ENCODE measurements at places on chromosomes 13 and 19.

- no peak for DNase-seq
These were observed 7.3 kb upstream of the C13orf46 start for GRCh38 chr13:113981194-113981605.

- peak; percentile 80 for DNase-seq
These were observed at the start of gene ZSCAN5A for GRCh38 chr19:56314381-56315076. Gene ZSCAN5A, minus strand, starts transcription at chr19:56314839. Its CDS starts 89,793 bp downstream, at chr19:56225046.

DNA sequence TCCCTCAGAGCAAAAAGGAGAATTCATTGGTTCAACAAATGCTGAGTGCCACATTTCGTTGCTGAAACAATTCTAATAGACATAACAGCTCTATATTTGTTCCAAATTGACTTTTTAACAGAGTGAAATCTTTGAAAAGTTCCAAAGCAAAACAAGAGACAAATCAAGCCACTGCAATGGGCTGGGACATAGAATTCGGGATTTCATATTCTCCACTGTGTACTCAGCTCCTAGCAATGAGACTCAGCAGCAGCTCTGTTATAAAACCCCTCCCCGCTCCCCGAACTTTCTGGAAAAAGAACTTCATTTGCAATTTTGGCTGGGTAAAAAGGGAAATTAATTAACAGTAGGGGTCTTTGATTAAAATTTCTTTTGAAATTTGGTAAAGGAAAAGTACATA, 11.3 kb downstream of the RFX2 start:
- DNase-seq, result no peak

- DNase-seq, result no peak
These were observed 1.1 kb downstream of the CDKN2D start for GRCh38 chr19:10567656-10568055.

- DNase-seq, result no peak
These were observed 30.1 kb downstream of the WDFY2 start for GRCh38 chr13:51614350-51614786.

DNA sequence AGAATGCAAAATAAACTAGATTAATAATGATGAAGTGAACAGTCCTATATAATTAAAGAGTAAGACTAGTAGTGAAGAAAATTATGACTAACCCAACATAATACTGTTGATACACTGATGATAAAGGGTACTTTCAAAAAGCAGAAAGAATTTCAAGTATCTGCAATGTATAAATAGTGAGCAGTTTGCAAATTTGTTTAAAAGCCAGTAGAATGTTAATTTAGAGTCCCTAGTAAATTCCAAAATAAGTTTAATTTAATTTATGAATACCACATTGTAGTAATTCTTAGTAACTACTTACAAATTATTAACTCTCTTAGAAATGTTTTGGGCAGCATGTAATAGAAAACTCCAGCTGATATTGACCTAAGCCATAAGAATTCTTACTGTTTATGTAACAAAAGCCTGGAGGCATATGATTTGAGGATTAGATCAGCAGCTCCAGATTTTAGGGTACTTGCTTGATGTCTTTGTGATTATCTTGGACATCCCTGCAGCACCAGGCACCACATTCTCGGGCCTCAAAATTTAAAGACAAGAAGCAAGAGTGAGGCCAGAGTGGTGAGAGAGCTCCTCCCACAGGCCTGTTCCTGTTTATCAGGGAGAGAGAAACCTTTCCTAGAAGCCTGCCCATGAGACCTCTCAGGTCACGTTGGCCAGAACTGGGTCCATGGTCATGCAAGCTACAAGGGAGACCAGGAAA, 67.6 kb upstream of the TDRD3 start:
- DNase-seq, result no peak

DNA sequence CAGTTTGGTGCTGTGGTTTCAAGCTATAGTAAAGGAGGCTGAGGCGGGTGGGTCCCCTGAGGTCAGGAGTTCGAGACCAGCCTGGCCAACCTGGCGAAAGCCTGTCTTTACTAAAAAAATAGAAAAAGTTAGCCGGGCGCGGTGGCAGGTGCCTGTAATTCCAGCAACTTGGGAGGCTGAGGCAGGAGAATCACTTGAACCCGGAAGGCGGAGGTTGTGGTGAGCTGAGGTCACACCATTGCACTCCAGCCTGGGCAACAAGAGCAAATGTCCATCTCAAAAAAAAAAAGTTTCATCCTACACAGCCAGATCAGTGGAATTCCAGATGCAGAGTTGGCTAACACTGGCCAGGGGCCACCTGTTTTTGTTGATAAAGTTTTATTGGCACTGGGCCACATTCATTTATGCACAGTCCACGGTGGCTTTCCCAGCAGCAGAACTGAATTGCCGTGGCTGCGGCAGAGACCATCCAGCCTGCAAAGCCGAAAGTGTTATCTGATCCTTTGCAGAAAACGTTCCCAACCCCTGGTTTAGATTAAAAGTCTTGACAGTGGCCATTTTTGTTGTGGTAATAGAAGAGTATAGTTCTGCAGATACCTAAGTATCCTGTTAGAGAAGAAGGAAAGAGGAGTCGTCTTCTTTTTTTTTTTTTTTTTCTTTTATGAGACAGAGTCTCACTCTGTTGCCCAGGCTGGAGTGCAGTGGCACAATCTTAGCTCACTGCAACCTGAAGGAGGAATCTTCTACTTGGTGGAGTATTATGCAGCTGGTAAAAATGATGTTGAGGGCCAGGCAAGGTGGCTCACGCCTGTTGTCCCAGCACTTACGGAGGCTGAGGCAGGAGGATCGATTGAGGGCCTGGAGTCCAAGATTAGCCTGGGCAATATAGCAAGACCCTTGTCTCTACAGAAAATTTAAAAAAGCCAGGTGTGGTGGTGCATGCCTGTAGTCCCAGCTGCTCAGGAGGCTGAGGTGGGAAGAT, 8.7 kb downstream of the NCLN start:
- DNase-seq, result no peak

DNA sequence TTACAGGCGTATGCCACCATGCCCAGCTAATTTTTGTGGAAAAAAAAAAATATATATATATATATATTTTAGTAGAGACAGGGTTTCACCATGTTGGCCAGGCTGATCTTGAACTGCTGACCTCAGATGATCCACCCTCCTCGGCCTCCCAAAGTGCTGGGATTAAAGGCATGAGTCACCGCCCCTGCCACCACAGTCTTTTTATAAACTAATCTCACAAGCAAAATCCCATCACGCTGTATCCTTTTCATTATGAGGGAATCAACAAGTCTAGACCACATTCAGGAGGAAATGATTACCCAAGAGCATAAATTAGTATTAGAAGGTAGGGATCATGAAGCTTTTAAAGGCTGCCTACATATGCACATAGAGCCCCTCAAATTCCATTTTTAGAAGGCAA, 210.6 kb upstream of the NBEA start:
- no peak for DNase-seq

DNA sequence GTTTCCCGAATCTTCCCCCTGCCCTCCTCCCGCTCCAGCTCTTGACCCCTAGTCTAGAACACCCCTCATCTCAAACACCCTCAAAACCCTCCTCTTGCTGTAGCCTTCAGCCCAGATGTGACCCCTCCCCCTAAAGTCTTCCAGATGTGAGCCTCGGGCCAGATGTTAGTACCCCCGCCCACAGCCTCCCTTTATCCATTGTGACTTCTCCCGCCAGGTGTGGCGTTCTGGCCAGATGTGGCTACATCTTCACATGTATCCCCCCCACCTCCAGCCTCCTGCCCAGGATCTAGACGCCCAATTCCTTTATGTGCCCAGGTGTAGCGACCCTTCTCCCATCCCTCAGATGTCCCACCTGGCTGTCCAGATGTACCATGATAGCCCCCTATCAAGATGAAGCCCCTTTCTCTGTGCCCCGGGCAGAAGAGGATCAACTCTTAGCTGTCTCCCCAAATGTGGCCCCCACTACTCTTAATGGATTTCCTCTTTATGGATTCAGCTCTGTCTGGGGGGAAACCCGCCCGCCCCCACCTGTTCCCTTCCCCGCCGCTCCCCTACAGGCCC, 517 bp upstream of the LTBP4 start:
- DNase-seq, result no peak

GRCh38 chr19:4977299-4978174, 8.6 kb downstream of the KDM4B start:
- DNase-seq, result peak; percentile 77

DNA sequence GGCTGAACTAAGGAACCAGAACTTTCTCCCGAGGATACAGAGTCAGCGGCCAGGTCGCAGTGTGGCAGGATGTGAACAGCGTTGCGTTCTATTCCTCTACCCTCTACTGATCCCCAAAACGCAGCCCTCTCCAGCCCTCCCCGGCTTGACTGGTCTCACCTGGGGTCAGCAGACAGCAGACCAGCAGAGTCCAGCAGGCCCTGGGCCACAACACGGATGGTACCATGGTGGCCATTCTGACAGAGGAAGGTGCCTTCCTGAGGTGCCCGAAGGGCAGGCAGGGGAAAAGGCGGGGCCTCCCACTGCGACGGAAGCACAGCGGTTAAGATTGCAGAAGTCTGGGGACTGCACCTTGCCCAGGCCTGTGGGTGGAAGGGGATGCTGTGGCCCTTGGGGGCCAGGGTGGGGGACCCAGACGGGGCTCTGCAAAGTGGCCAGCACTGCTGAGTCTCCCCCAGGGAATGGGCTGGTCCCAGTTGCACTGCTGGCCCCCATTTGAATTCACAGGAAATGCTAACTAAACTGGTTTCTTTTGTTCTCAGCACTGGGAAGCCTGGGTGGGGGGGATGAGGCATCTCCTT, at the start of gene ICAM3:
ICAM3 (minus strand) TSS at position 245 of the 581 bp plus-strand sequence; CDS start at position 235, 10 bp downstream.
- no peak for DNase-seq

DNA sequence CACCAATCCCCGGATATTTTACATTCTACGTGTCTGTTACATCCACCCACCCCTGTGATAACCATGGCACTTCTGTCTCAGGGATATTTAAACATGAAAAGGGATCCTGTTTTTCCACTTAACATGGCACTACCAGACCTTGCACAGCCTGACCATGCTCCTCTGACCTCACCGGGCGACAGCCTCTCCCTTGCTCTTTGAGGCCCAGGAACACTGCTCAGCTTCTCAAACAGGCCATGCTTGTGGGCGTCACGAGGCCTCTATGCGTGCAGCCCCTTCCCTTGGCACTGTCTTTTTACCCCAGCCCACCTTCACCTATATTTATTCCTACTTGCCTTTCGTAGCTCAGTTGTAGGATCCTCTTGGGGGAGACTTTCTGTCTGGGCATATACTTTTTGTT, 385.6 kb downstream of the UQCRFS1 start:
- DNase-seq, result no peak

DNA sequence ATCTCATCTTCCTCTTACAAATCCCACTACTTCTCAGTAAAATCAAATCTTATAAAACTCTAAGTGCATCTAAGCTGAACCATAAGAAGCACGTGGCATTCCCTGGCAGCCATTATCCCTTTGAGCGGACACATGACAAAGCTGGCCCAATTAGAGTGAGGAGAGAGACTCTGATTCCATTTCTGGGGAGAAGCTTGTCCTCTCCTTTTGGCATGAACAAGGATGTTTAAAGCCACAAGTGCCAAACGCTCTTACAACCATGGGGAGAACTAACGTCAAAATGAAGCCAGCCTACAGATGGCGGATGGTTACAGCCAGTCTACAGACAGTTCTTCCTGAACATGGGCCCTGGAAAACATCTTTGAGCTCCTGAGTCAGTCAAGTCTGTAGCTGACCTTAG, 231.3 kb downstream of the LHFPL6 start:
- no peak for DNase-seq

GRCh38 chr13:100128373-100128772, 39.5 kb downstream of the PCCA start:
- peak; percentile 25 for DNase-seq

GRCh38 chr19:30516531-30516930, 144.3 kb downstream of the ZNF536 start:
- peak; percentile 1 for DNase-seq

GRCh38 chr19:5889288-5889971, 14.2 kb downstream of the NDUFA11 start:
- DNase-seq, result no peak

DNA sequence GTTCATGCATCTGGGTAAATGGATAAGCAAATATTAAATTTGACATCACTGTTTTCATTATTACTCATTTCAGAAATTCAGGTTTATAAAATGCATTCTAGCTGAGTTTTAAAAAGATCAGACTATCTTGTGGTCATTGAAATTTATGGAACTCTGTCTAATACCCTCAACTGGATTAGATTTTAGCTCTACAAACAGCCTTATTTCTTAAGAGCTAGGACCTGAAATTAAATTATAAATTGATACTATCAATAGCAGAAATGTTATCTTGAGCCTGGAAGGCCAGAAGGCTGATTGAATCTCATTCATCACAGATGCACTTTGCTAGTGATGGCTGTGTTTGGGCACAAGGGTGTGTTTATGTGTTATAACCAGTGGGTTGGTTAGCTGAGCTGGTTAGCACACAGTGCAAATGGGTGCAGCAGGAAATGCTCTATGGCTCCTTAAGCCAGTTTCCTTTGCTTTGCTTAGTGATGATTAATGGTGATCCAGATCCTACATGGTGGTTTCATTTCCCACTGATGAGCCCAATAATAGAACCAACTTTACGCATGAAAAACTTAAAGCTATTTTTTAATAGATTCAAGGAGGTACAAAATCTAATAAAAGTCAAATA, 310.8 kb upstream of the KLF12 start:
- no peak for DNase-seq

DNA sequence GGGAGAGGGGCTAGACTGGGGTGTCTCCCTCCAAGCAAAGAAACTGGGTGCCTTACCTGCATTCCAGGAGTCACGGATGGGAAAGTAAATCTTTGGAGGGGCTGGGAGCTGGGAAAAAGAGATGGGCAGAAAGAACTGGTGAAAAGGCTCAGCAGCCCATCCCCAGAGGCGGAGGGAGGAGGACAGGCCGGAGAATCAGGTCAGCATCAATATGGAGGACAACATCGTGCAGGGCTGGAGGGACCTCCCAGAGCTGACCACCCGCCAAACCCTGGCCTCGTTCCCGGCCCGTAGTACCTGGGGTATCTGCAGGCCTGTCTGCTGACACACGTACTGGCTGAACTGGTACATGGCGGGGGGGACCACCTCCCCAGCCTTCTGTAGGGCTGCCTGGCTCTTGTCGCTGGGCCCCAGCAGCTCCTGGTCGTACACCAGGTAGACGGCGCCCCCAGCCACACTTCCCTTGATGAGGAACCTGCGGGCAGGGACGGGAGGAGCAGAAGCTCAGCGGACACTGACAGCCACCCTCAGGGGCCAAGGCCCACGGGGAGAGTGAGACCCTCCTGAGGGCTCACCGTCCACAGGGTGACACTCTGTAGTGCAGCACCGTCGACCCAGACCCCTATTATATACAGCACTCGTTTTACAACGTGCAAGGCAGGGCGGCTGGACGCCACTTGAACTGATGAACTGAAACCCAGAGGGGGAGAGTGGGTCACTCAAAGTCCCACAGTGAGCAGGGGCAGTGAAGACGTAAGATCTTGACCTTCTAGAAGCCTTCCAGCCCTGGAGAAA, 830 bp downstream of the MICOS13 start:
- no peak for DNase-seq

- DNase-seq, result no peak
These were observed 12.9 kb downstream of the ELAVL1 start for GRCh38 chr19:7992575-7992974.

DNA sequence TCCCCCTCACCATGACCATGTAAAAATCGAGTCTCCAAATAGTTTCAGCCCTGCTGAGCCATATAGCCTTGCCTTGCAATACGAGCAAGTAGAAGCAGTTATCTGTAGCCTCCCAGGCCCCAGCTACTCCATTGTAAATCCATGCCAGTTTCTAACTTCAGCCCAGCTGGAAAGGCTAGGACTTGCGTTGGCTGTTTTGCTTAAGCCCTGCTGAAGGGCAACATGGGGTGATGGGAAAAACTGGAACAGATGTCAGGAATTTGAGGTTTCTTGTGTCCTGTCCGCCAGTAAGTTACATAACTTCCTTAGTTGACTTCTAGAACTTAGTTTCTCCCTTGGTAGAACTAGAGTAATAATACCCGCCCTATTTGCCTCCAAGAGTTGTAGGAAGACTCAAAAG, 216.0 kb upstream of the SERP2 start:
- no peak for DNase-seq

All from skeletal muscle cell (primary cell).